ENCODE measurements at places on chromosomes 2 and 18. TPM values are rescaled to one million over a fixed set of nuclear protein-coding genes. Genes with fewer than 3 reads are reported as not detected.

Gene MC5R
- total RNA-seq = not detected

GRCh38 chr2:226738191-226738820, 61.3 kb downstream of the IRS1 start:
- no peak overlapping the region for H3K27ac ChIP-seq
- peaks cover 13% of the 10 kb centered on the region for H3K4me1 ChIP-seq
- H3K4me3 ChIP-seq = no peak overlapping the region
- no peaks in the 10 kb centered on the region for H3K27me3 ChIP-seq

- DNase-seq = no peak
- no peaks in the 10 kb centered on the region for H3K36me3 ChIP-seq
- no peaks in the 10 kb centered on the region for H3K4me1 ChIP-seq
- H3K4me3 ChIP-seq = no peak overlapping the region
- no peaks in the 10 kb centered on the region for H3K27me3 ChIP-seq
These were observed 210.5 kb downstream of the BCL2 start for GRCh38 chr18:63109022-63109421.

Gene GNAL
- 5.7 TPM for total RNA-seq

- DNase-seq = no peak
- no peak overlapping the region for H3K4me3 ChIP-seq
- peaks cover 4% of the 10 kb centered on the region for H3K27me3 ChIP-seq
- H3K4me1 ChIP-seq = no peaks in the 10 kb centered on the region
These were observed 307.2 kb downstream of the FBXO15 start for GRCh38 chr18:73840319-73840945.

GRCh38 chr2:222000326-222000725, 298.5 kb downstream of the PAX3 start:
- no peak overlapping the region for H3K4me3 ChIP-seq
- H3K27ac ChIP-seq = no peak overlapping the region
- H3K27me3 ChIP-seq = no peaks in the 10 kb centered on the region

GRCh38 chr2:216837740-216838139, 22.1 kb downstream of the TNP1 start:
- no peak for DNase-seq
- H3K4me3 ChIP-seq = no peak overlapping the region
- no peaks in the 10 kb centered on the region for H3K4me1 ChIP-seq
- no peak overlapping the region for H3K27ac ChIP-seq

GRCh38 chr18:43420950-43421349, 143.7 kb upstream of the SYT4 start:
- no peak for DNase-seq
- H3K4me1 ChIP-seq = no peaks in the 10 kb centered on the region
- no peaks in the 10 kb centered on the region for H3K36me3 ChIP-seq
- H3K27ac ChIP-seq = no peak overlapping the region

Gene AQP4
- total RNA-seq = 453 TPM

DNA sequence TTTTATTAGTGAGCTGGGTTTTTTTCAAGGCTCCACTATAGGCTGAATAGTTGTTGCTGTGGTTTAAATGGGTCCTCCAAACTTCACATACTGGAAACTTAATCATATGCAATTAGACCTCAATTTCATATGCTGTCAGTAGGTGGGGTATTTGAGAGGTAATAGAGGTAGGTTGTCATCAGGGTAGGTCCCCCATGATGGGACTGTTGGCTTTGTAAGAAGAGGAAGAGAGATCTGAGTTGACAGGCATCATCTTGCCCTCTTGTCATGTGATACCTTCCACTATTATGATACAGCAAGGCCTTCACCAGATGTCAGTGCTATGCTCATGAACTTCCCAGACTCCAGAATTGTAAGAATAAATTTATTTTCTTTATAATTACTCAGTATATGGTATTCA, 819.4 kb downstream of the LRP1B start:
- no peak for DNase-seq
- no peaks in the 10 kb centered on the region for H3K27me3 ChIP-seq
- H3K4me1 ChIP-seq = no peaks in the 10 kb centered on the region
- no peaks in the 10 kb centered on the region for H3K36me3 ChIP-seq
- no peak overlapping the region for H3K27ac ChIP-seq

DNA sequence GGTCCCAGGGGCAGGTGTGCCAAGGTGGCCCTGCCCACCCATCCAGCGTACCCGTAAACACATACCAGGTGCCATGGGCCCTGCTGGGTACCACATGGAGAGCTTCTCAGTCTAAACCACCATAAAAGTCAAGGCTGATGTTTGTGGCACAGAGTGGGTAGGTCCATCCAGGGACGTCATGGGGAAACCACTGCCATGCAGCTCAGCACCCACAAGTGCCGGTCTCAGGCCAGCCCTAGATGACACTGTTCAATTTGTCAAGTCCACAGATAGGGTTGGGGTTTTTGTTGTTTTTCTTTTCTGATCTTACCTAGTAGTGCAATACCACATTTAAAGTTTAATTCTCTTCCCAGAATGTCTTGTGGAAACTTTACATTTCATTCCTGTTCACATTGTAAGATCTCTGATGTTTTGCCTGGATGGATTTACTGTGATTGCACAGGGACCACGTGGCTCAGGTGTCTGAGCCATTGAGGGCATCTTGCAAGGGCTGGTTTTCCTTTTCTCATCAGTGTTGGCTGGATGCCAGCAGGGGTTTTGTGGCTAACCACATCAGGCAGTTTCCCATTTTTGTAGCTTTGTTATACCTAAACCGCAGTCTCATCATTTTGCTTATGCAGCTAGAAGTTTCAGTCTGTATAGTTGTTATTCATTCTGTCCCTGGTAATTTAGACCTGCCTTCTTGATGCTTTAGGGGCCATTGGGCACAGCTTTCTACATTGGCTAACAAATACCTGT, 64.7 kb downstream of the STK25 start:
- peaks cover 55% of the 10 kb centered on the region for H3K36me3 ChIP-seq
- no peak overlapping the region for H3K4me3 ChIP-seq
- no peak for DNase-seq

DNA sequence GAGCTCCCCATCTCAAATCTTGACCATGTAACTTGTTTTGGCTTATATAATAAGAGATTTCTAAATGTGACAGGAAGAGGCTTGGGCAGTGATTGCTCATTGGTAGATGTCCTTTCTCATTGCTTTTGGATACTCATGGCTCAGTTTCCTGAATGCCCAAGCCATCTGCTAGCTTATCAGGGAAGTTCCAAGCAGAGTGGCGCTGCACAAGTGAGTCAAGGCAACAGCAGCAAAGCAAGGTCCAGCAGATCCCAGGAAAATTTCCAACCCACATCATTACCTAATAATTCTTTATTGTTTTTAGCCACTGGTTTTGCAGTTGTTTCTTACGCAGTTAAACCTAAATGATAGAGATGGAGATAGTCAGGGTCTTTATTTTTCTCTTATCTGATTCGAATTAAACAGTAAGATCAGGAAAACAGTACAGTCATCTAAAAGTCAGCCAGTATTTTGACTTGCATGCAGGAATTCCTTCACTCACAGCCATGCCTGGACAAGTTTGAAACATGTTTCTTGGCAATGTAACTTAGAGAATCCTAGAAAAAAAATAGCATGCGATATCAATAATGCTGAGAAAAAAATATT, 349.7 kb upstream of the TMEFF2 start:
- no peak overlapping the region for H3K27ac ChIP-seq
- H3K4me1 ChIP-seq = no peaks in the 10 kb centered on the region
- no peak for DNase-seq
- H3K4me3 ChIP-seq = no peak overlapping the region

Gene RAMP1
- 8.6 TPM for total RNA-seq
